Upper lobe of left lung (tissue), 6 donors: ENCODE measurements at places on chromosomes 2 and 18. TPM values are rescaled to one million over a fixed set of nuclear protein-coding genes. Genes with fewer than 3 reads are reported as not detected.

SP5 gene
- 5.2 TPM for total RNA-seq

BMP10 gene
- total RNA-seq = not detected

- DNase-seq = no peak
- no peaks in the 10 kb centered on the region for H3K4me1 ChIP-seq
- no peak overlapping the region for H3K4me3 ChIP-seq
- H3K27ac ChIP-seq = no peak overlapping the region
- H3K27me3 ChIP-seq = no peaks in the 10 kb centered on the region
Observed at GRCh38 chr18:76658627-76659026, 163.6 kb upstream of the ZNF516 start.

DNA sequence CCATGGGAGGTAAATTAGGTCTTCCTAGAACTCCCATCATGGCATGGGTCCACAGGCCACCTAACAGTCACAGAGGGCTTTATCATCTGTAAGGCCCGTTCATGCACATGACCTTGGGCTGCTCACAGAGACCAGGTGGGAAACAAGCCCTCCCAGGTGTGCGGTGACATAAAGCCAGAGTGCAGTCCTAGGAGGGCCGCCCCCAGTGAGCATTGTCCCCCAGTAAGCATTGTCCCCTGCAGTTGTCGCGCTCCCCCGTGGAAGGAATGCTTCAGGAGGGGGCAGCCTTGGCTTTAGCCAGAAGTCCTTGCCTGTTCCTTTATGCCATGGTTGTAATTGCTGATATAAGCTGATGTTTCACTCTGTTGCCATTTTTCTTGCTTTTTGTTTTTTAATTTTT is 41.7 kb upstream of the LYPD6B start:
- no peak overlapping the region for H3K27ac ChIP-seq
- no peak overlapping the region for H3K4me3 ChIP-seq
- H3K36me3 ChIP-seq = no peaks in the 10 kb centered on the region
- no peaks in the 10 kb centered on the region for H3K27me3 ChIP-seq
- no peaks in the 10 kb centered on the region for H3K4me1 ChIP-seq

DNA sequence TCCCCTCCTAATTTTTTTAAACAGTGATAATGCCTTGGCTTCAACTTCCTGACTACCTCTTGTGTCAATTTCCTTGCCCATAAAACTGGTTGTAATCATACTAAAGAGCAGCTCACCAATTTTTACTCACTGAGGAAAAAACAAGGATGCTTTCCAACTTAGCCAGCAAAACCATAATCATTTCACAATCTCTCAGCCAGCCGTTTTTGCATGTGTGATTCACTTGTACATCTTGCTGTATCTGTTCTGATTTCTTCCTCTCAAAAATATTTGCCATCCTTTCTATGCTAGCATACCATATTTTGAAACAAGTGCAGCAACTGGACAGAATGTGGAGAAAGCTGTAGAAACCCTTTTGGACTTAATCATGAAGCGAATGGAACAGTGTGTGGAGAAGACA is 60.7 kb downstream of the RAB27B start:
- no peaks in the 10 kb centered on the region for H3K27me3 ChIP-seq
- H3K4me3 ChIP-seq = no peak overlapping the region
- H3K36me3 ChIP-seq = no peaks in the 10 kb centered on the region
- DNase-seq = no peak
